ENCODE measurements at places on chromosomes 11 and 22.

DNA sequence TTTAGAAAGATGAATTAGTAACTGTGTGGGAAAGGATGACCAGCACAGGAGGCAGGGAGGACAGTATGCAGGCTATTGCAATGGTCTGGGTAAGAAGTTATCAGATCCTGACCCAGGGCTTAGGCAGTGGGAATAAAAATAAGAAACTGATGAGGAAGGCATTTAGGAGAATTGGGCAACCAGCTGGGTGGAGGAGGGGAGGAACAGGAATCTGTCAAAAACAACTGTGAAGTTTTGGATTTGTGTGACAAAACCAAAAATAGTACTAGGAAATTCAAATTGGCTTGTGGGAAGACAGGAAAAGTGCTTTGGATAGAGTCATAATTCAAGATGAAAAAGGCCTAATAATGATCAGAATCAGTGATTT lies 27.9 kb downstream of the MMP13 start:
- no peak for DNase-seq

GRCh38 chr11:16596231-16596630 lies 142.2 kb upstream of the C11orf58 start:
- no peak for DNase-seq

DNA sequence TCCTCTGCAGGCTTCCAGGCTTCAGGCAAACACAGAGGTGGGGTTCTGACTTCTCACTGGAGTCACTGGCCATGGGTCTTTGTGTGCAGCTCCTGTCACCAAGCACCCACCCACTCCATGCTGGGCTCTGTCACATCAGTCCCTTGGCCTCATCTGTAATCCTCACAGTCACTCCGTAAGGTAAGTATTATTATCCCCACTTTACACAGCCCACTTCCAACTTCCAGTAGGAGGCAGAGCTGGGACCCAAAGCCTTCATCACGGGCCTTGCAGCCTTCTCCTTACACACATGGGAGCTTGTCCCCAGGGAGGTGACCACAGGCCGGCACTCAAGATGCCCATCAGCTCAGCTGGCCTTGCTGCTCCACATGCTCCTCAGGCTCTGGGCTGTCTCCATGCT lies 266.7 kb upstream of the B3GAT1 start:
- no peak for DNase-seq

DNA sequence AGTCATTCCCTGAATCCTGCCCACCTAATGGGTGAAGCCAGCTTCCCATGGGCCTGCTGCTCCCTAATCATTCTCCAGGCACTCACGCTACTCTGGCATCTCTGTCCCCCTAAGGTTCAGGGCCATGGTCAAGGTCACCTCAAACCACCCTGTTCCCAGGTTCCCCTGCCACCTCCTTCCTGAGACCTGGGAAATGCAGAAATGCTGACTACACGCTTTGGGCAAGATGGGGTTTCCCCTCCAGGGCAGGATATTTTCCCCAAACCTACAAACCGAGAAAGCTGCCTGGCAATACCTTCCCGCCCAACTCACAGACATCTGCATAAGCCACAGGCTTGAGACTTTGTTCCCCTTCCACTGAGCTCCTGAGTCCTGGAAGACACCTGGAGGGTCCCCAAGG lies 97.6 kb downstream of the FEZ1 start:
- DNase-seq: no peak

GRCh38 chr11:113112307-113112706 lies 151.1 kb downstream of the NCAM1 start:
- no peak for DNase-seq

GRCh38 chr22:39174498-39175352 lies 22.2 kb upstream of the CBX7 start:
- DNase-seq: peak; percentile 55

DNA sequence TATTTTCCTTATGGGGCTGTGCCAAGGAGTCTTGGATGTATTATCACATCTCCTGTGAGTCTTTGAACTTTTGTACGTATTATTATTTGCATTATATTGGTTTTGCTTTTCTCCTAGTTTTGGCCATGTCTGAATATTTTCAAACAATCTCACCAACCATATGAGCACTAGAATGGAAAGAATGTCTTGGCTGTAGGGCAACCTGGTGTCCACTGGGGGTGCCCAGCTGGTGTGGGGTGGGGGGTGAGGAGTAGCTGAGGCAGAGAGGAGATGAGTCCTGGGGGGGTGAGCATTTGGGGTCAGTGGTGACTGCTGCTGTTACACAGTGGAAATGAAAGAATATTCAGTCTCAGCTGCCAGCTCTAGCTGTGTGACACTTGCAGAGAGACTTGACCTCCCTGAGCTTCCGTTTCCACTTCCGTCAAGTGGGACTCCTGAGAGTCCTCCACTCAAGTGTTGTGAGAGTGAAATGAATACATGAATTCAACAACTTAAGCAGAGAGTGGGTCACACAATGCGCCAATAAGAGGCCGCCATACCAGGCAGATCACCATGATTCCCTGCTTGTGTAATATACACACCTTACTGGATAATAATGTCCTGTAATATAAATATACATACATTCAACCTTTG lies 12.7 kb upstream of the PVALB start:
- DNase-seq: no peak

DNA sequence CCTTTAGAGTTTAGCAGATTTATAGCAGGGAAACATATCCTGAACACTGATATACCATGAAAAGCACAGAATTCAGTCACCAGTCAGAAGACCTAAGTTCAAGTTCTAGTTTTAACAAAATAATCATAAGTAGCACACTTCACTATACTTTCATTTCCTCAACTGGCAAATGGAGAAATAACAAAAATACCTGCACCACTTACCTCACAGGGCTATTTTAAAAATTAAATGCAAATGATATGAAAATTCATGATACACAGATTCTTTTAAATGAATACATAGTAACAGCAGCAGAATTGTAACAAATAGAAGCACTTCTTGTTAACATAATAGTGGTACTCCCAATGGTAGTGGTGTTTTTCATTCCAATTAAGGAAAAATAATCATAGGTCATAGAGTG lies 139.0 kb downstream of the FCHSD2 start:
- DNase-seq: no peak

DNA sequence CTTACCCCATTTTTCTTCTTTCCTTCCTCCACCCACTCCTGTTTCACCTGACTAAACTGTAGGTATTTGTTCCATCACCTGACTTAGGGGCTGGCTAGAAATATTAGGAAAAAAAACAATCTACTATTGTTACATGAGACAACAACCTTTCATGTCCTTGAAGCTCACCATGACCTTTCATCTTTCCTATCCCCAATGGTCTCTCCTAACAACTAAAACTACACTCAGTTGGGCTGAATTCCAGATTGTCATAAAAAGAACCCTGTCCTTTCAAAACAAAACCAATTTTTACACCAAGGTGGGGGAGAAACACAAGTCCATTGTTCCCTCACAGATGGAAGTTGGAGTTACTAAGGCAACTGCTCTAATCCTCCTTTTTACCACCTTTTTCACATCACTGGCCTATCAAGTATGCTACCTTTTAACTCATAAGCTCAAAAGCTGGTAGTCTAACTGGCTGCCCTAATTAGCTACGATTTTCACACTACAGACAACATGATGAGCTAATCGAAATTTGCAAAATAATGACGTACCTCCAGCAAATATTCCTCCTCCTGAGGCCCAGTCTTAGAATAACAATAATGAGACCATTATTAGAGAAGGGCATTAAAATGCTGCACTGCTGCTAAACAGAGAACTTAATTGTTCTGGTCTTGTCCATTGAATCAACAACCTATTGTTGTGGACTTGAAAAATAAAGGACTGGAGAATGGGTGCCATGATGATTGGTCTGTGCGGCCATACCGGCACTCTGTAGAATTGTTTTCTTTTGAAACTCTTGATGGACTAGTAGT lies 46.5 kb upstream of the SOX6 start:
- no peak for DNase-seq

DNA sequence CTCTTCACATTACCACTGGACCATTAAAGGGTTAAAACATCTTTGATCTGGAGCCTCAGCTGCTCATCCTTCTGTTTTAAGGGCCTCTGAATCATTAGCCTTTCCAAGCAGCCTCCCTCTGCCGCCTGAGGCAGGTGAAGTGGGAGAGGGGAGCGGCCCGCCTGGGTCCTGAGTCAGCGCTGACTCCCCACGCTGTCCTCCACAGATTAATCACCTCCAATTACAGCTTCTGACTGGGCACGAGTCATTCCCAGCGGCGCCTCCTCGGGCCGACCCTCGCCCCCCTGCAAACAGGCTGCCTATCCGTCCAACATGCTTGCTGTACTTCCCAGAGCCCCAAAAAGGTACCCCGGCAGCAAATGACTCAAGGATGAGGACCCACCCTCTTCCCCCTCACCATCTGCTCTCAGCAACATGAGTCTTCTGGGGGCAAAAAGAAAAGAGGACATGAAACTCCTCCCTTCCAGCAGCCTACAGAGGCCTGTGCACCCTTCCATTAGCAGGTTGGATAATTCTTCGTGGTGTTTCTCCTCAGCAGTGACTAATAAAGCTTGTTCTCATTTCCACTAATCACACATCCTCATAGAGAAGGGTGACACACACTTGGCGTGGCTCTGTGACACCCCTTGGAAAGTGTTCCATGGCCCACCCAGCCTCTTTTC lies 44.3 kb upstream of the JAM3 start:
- DNase-seq: no peak

GRCh38 chr22:27094633-27095308 lies 437.4 kb downstream of the MIAT start:
- no peak for DNase-seq

GRCh38 chr11:111310088-111310487 lies 11.7 kb downstream of the POU2AF3 start:
- DNase-seq: no peak

DNA sequence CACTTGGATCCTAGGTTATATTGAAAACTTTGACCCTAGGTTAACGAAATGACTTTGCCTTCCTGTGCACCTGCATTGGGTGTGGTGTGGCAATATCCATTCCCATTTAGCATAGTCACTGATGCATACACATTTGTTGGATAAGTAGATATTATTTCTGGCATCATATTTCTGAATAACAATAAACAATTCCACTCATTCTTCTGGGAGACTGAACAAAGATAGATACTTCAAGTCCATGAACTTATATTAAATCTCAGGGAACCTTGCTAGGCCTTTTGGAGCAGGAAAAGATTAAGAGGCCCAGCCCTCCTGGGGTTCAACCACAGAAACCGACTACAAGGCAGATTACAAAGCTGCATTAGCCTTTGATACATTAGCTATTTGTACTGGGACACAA lies 118.9 kb downstream of the MSANTD4 start:
- DNase-seq: no peak

- DNase-seq: no peak
These were observed 350.7 kb upstream of the NARS2 start for GRCh38 chr11:78925387-78925786.

DNA sequence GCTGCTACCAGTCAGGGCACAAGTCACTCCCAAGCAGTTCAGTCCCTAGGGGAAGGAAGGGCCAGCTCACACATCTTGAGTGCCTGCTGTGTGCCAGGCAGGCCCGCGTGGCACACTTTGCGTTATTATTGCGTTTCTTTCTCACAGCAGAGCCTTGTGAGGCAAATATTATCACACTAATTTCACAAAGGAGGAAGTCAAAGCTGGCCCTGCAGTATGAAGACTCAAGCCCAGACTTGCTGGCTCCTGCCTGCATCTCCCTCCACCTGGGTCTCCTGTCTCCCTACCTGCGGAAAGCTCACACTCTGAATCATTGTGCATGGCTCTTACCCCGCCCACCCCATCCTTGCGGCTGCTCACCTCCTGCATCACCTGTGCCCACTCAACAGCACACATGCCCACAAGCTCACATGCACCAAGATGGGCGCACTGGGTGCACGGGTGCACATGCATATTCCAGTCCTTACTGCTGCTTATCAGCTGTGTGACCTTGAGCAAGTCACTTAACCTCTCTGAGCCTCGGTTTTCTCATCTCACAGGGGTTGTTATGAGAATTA lies 31.7 kb upstream of the P2RY2 start:
- no peak for DNase-seq
